HTR-8/SVneo (cell line): ENCODE measurements at places on chromosomes 5 and 9.

GRCh38 chr9:95104980-95105379 is 212.5 kb downstream of the FANCC start:
- DNase-seq, result no peak

- peak; percentile 24 for DNase-seq
These were observed 11.7 kb upstream of the GADD45G start for GRCh38 chr9:89592963-89593726.

DNA sequence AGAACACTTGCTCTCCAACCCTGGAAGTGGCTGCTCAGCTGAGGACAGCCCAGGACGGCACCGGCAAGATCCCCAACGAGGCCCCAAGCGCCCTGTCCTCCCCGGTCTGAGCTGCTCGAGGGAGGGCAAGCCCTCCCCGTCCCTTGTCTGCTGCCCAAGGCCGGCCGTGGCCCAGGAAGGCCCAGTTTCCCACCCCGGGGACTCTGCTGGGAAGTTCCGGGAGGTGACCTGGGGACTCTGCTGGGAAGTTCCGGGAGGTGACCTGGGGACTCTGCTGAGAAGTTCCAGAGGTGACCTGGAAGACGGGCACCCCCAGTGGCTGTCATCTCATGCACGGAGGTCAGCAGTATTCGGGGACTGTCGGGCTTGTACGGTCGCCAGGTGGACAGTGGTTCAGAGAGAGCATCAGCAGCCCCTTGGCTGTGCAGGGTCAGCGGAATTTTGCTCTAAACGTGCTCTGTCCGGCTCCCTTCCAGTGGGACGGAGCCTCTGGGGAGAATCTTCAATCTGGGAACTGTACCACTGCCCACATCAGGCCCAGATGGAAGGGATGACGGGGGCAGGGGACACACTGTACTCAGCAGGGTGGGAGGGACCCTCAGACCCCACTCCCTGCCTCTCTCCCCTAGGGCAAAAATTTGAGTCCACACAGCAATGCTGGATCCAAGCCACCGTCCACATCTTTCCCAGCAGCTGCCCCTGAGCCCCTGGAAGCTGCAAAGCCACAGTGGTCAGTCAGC is 7.2 kb downstream of the NACC2 start:
- no peak for DNase-seq

DNA sequence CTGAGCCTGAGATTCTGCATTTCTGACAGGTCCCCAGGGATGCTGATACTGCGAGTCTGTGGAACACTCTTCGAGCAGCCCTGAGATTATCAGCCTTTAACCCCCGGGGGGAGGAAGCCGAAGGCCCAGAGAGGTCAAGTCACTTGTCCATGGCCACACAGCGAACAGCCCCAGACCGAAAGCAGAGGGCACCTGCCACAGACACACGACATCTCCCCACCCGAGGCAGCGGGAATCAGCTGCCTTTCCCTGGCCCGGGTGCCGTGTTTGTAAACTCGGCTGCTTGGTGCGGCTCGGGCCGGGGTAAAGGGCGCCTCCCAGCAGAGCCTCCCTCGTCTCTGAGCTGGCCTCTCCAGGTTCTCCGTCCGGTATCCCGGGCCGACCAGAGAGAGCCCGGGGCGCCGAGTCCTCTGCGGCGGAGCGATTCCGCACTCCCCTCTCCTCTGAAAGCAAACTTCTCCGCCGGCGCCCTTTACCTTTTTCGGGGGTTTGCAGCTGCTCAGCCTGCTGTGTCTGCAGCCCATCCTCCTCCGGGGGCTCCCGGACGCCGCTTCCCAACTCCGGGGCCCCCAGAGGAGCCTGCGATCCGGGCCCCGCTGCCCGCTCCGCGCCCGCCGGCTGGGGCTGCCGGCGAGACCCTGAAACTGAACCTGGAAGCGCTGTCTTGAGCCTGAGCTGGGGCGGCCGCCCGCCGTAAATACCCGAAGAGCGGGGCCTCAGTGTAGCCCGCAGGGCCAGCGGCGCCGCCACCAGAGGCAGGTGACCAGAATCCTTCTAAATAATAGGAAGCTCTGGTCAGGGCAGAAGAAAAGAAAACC is at the start of gene CCDC69:
TSS of gene CCDC69 (minus strand) at position 646 of the 818 bp plus-strand sequence. CDS start at position 524, 122 bp downstream.
- DNase-seq, result peak; percentile 79

DNA sequence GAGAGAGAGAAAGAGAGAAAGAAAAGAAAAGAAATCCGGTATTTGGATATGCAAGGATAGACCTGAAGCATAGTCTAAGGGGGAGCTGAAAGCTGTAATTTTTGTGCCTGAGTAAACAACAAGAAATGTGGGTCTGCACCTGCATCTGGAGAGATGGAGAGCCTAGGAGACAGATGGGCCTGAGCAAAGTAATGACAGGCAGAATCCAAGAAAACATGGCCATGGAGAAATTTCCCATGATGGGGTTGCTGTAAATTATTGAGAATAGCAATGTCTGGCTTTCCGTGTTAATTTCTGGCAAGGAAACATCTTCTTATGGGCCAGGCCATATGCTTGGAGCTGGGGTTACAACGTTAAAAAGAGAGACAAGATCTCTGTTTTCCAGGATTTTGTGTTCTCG is 40.2 kb downstream of the YIPF5 start:
- DNase-seq, result no peak

- DNase-seq, result no peak
These were observed 13.7 kb downstream of the EHMT1 start for GRCh38 chr9:137632230-137633161.

DNA sequence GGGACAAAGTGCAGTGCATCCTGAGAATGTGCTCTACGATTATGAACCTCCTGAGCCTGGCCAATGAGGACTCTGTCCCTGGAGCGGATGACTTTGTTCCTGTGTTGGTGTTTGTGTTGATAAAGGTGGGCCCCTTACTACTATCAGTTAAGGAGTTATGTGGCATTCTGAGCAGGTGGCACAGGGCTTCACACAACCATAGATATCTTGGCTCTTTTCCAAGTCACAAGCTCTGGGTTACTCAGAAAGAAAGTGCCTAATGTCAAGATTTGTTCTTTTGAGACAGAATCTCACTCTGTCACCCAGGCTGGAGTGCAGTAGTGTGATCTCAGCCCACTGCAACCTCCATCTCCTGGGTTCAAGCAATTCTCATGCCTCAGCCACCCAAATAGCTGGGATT is 99.0 kb downstream of the GAPVD1 start:
- DNase-seq, result no peak

GRCh38 chr9:12817702-12818101 is 42.9 kb downstream of the LURAP1L start:
- DNase-seq, result no peak

DNA sequence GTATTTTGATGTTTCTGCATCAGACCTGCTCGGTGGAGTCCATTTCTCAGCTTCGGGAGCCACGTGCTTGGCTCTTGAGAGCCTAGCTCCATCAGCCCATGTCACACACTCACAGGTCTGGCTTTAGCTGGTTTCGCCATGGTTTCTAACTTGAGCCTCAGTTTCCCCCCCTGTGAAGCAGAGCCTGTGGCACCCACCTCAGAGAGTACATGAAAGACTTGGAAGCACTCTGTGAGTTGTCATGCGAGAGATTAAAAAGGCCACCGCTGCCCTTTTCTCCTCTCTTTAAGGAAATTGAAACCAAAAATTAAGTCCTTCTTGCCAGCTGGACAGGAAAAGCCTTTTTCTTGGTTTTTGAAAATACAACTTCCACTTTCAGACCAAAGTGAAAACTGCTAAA is 8.8 kb downstream of the TENT4A start:
- no peak for DNase-seq

- no peak for DNase-seq
These were observed 64.4 kb downstream of the CMYA5 start for GRCh38 chr5:79753877-79754645.

GRCh38 chr9:122808141-122808540 is 8.2 kb downstream of the OR1K1 start:
- DNase-seq, result no peak

- DNase-seq, result no peak
These were observed 160.7 kb downstream of the PDE4D start for GRCh38 chr5:59732806-59733205.

DNA sequence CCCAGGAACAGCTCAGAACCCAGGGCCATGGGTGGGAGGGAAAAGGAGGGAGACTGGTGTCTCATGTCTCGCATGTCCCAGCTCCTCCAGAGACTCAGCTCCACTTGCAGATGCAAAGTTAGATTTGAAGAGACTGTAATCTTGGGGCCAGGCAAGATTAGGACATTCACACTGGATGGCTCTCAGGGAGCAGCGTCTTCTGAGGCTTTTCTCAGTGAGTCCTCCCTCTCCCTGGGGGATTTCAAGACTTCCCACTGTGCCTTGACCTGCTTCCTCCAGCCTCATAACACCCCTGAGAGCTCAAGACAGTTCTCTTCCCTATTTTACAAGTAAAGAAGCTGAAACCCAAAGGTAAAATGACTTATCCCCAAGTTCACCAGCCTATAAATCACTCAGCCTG is 10.5 kb upstream of the TCOF1 start:
- no peak for DNase-seq

- no peak for DNase-seq
These were observed 91.0 kb downstream of the AOPEP start for GRCh38 chr9:94817291-94818177.

- DNase-seq, result no peak
These were observed 418.0 kb downstream of the CETN3 start for GRCh38 chr5:89991592-89991991.

DNA sequence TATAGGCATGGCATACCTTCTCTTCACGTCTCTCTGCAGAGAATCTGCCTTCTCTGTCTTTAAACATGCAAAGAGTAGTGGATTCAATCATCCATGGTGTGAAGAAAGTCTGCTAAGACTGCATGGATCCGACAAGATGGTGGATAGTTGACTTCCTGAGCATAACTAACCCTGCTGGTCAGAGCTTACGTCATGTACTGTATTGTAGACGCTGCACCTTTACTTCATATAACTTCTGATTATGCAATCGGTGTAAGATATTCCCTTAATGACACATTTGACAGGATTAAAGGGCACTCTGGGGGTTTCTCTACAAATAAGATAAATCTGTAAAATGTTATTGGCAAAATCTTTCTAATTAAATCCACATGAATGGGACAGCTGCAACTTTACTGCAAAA is 240.3 kb upstream of the NREP start:
- no peak for DNase-seq

GRCh38 chr9:123686131-123686828 is 243.6 kb downstream of the DENND1A start:
- no peak for DNase-seq

DNA sequence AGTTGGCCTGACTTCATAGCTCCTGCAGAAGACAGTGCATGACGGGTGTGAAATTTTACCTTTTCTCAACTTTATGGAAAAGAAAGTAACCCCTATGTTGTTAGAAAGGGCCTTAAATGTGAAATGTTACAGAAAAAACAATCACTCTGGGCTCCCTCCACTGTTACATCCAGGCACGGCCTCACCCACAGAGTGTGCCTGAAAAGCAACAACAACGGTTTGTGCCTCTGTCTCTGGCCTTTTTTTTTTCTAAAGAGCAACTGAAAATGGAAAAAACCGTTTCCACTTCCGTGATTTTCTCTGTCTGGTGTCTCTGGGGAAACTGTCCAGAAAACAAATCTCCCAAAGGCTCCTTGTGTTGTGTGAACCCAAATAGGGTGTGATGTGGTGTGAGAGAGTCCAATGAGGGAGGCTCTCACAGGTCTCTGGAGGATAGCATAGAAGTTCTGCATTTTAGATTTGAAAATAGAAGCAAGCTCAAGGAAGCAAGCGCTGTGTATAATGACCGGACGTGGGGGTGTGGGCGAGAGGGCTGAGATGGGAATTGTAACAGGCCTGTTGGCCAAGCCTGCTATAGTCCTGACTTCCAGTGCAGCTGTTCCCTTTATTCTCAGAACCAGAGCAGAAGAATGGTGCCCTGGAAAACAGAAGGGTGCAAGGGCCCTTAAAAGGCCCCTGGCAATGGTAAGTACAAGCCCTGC is 221.8 kb upstream of the TUT7 start:
- DNase-seq, result no peak

GRCh38 chr9:126306071-126306647 is 20.5 kb upstream of the MVB12B start:
- no peak for DNase-seq

DNA sequence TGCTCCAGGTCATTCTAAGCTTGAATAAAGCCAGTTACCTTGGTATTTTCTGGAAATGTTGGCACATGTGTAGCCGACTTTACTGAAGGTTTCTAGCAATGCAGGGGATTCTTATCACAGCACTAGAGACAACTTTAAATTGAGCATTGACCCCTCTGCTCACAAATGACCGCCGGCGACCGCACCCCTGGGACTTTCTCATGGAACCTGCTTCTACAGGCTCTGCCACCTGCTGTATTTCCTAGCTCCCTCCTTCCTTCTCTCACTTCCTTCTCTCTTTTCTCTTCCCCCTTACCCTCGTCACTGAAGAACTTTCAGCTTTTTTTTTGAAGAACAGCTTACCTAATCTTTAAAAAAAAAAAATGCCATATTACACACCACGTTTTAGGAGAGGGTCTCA is 30.9 kb upstream of the DAB2 start:
- no peak for DNase-seq

- DNase-seq, result no peak
These were observed 135.5 kb downstream of the SEC61B start for GRCh38 chr9:99357575-99357974.

- DNase-seq, result peak; percentile 34
These were observed 1.2 kb upstream of the GCNT4 start for GRCh38 chr5:75053304-75054133.

DNA sequence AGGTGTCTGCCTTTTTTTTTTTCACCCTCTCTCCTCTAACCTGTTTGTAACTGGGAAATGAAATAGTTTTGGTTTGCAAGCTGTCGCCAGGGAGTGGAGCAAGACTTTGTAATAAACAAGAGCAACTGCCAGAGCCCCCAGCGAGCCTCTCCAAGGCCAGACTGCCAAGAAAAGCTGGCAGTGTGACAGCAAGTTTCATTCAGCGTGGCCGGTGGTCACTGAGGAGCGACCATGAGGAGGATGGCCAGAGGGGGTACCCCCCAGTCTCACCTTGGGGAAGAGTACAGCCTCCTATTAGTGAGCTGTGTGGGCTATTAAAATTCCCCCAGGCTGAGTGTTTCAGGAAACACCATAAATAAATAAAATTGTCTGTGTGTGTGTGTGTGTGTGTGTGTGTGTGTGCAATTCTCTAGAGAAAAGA is 49.9 kb downstream of the ZFAND5 start:
- no peak for DNase-seq

- DNase-seq, result no peak
These were observed at the start of gene BARX1 for GRCh38 chr9:93955111-93955980. Gene BARX1, minus strand, starts transcription at chr9:93955355. Its CDS starts 209 bp downstream, at chr9:93955146.

DNA sequence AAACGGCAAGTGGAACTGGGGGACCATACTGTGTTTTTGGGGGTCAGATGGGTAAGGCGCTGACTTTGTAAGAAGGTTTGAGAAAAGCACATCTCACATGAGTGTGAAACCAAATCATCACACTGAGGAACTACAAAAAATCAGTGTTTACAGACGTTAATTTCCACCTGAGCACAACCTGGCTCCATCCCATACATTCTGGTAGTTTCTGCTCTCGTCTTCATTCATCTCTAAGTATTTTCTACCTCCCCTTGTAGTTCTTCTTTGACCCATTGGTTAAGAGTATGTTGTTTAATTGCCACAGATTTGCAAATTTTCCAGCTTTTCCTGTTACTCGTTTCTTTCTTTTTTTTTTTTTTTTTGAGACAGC is 8.9 kb upstream of the DPP7 start:
- no peak for DNase-seq

DNA sequence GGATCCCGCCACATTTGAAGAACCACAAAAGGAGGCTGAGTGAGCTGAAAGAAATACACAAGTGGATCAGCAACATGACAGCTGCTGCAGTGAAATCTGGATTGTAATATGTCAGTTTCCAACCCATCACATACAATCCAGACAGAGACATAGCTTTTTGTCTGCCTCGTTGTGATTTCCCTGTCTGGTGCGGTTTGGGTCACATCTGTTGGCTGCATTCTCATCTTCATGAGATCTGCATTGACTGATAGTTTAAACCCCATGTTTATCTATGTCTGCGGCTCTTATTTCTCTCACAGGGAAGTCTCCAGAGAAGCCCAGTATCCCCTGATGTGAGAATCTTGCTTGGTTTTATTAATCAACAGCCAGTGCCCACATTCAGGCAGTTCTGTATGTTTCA is 403.1 kb upstream of the ZNF608 start:
- no peak for DNase-seq
